ENCODE measurements at places on chromosomes 1 and 21.

- DNase-seq, result no peak
Measured at GRCh38 chr1:9452516-9453140, 86.6 kb upstream of the SLC25A33 start.

GRCh38 chr1:39359028-39359570 is 132.3 kb upstream of the BMP8A start:
- no peak for DNase-seq

- no peak for DNase-seq
Measured at GRCh38 chr21:33247599-33247998, 17.9 kb downstream of the IFNAR2 start.

DNA sequence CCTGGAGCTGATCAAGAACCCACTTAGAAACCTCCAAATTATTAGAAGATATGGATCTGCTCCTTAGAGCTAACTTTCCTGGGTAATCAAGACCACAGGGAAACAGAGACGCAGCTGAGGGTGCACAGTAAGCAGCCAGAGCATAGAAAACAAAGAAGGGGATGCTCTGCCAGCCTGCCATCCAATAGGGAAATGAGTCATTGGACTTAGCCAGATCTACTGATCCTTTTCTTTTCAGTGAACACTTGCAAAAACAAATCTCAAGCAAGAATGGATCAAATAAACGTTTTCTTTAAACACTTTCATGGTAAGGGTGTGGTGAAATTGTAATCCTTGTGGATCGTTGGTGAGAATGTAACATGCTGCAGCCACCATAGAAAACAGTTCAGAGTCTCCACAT is 474.0 kb downstream of the LTN1 start:
- DNase-seq, result no peak

- no peak for DNase-seq
Measured at GRCh38 chr21:42263591-42264131, 44.7 kb downstream of the ABCG1 start.

- DNase-seq, result no peak
Measured at GRCh38 chr1:81681114-81681513, 119.6 kb upstream of the ADGRL2 start.

- no peak for DNase-seq
Measured at GRCh38 chr1:117123274-117123673, 1.7 kb upstream of the TRIM45 start.
